ENCODE measurements at places on chromosomes 11 and 22.

GRCh38 chr11:69834811-69835800 lies 15.9 kb upstream of the FGF3 start:
- DNase-seq, result no peak

GRCh38 chr11:96075532-96075959 lies 151.6 kb upstream of the MTMR2 start:
- peak; percentile 99 for DNase-seq

- no peak for DNase-seq
Observed at GRCh38 chr11:88292171-88292843, 45.2 kb downstream of the CTSC start.

- peak; percentile 12 for DNase-seq
Observed at GRCh38 chr11:128226106-128226716, 361.1 kb downstream of the ETS1 start.

GRCh38 chr11:93073026-93073425 lies 103.6 kb downstream of the MTNR1B start:
- no peak for DNase-seq

GRCh38 chr11:11070976-11071375 lies 213.1 kb upstream of the ZBED5 start:
- DNase-seq, result no peak

- DNase-seq, result no peak
Observed at GRCh38 chr11:1255151-1255550, 32.3 kb downstream of the MUC5B start.

DNA sequence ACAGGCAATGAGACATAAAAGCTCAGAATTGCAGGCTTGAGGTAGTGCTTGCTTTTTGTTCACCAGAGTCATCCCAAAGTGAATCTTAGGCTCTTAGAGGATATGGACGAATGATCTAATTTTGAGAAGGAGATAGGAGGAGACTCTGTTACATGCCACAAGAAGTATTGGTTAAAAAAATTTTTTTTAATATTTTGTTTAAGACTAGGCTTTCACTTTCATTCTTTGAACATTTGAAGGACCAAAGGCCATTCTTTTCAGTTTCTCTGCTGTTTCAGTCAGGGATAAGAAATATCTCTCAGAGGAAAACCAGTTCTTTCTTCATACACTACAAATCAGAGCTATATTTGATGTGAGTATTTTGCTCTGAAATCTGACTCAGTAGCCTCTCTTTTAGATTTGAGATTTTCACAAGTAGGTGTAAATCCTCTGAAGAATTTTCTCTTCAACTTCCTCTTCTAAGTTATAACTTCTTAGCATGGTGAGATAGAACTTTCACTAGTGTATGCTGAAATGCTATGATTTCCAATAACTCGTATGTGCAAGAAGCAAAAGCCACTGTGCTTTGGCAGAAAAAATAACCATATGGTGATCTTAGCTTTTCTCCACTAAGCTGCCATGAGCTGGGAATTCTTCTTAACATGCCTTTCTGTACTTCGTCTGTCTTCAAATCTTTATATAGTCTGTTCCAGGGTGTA lies 24.1 kb upstream of the FAM181B start:
- DNase-seq, result no peak

DNA sequence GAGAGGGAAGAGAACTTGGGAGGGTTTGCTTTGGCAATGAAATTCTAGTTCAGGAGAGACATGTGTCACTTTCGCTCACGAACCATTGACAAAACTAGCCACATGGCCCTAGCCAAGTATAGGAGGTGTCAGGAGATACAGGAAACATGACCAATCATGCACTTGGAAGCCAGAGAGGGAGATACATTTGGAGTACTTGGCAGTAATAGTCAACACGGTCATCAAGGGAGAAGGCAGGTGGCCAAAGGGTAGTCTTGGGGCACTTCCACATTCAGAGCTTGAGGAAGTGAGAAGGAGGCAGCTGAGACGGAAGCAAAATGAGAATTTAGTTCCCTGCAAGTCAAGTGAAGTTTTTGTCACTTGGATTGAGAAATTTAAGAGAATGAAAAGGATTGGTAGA lies 26.4 kb upstream of the KIRREL3 start:
- DNase-seq, result no peak

GRCh38 chr11:824942-825341 lies 2.8 kb upstream of the CRACR2B start:
- DNase-seq, result no peak

GRCh38 chr22:22431271-22432220 lies 77.0 kb downstream of the ZNF280B start:
- DNase-seq, result peak; percentile 89

DNA sequence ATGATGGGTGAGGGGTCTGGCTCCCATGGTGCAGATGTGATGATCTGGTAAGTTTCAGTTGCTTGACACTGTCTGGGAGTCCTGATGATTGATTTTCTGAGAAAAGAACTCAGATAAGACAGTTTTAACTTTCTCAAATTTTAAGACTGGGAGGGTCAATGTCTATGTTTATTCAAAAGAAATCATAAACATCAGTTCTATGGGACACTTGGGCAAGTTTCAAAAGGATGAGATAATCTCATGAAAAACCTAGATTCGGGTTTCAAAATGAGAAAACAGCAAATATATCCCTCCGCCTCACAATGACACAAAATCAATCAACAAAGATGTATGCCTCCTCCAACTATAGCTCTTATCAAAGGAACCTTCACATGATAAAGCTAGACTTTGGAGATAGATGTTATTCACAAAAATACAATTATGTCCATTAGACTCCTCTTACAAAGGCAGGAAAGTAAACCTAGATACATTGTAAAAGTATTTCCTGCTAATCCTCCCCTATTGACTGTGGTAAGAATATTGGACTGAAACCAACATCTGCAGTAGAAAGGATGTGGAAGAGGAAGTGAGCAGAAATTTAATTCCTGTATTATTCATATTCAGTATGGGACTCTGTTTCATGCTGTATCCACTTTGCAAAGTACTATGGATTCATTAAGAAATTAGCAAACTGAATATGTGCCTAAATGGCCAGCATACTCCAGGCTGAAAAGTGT lies 21.6 kb downstream of the SVIP start:
- no peak for DNase-seq

GRCh38 chr11:43172477-43172876 lies 139.3 kb upstream of the API5 start:
- no peak for DNase-seq

GRCh38 chr11:10044618-10045017 lies 249.4 kb downstream of the SBF2 start:
- peak; percentile 34 for DNase-seq

DNA sequence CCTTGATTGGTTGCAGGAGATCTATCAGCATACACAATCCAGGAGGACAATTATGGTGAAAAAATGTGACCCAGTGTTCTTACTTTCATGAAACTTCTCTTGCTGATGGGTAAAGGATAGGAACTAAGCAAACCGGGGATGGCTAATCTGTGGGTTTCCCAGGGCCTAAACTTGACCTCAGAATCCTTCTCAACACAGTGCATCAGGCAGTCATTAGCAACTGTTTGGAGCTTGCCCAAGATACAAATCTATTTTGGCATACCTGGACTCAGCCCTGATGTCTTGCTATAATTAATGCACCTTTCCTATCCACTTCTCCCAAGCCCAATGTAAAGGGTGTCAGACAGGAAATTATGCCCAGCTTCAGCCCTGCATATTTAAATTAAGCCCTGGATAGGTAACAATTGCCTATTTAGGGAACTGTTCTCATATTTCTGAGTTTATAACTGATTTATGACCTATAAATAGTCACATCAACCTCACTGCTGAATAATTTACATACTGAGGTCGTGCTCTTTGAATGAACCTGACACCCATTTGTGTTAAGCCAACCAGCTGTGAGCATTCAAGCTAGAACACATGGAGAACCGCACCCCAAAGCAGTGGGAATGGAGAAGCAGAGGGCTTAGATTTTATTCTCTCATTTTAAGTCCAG lies 9.2 kb upstream of the PHF21A start:
- DNase-seq, result no peak

DNA sequence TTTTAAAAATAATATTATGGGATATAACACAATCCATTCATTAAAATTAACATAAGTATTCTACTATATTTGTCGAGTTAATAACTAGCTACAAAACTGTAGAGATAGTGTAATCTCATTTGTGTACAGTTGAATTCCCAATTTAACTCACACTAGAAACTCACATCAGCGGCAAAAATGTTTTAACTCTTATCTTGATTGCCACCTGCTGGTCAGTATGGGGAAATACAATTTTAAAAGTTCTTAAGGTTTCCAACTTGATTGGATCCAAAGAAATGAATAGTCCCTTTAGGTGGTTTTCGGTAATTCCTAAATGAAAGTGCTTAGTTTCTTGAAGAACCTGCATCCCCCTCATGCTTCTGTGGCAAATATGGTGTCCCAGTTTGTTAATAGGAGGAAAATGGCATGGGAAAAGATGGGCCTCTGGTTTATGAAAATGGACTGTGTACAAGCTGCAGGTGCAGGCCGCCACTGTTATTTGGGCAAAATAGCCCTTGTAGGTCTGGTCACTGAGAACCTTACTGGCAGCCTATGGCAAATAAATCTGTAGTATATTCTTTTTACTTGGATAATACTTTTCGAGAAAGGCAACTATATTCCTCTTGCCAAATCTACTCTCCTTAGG lies 33.7 kb upstream of the SLC17A6 start:
- DNase-seq, result peak; percentile 25

DNA sequence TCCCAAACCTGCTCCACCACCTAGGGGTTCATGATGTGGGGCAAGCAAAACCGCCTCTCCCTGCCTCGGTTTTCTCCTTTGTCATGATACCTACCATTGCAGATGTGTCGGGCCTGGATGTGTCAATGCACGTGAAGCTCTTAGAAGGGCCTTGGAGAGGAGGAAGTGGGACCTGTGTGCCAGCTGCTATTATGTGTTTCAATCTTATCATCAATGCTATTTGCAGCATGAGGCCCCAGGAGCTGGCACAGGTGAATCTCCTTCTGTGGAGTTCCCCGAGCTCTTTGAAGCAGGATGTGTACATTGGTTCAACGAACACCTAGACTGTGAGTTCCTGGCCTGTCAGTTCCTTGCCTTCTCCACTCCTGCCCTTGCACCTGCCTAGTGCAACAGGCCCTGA lies 331.6 kb downstream of the CTTN start:
- DNase-seq, result no peak

DNA sequence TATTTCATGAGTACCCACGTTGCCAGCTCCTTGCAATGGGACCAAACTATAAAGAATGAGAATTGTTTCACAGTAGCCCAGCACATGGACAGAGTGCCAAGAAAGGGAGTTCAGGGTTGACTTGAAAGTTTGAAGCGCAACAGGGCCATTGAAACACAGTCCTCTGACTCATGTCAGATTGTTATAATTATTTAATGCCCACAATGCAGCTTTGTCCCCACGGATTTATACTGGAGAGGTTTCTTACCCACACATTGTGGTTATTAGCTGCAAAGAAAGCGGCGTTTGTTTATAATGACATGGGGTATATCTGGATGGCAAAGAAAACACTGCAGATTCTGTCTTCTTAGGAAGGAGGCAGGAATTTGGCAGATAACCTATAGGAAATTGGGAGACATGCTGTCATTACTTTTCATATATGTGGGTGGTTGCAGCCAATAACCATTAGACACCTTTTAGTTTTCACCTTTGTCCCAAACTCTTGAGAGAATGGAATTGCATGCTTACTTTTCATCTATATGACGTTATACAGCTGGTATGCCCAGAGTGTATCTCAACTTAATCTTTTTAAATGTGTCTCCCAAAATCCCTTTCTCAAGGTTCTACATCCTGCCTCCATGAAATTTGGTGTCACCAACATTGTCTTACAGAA lies 143.6 kb downstream of the TEAD1 start:
- no peak for DNase-seq

GRCh38 chr11:62129590-62130282 lies 5.9 kb downstream of the INCENP start:
- no peak for DNase-seq

DNA sequence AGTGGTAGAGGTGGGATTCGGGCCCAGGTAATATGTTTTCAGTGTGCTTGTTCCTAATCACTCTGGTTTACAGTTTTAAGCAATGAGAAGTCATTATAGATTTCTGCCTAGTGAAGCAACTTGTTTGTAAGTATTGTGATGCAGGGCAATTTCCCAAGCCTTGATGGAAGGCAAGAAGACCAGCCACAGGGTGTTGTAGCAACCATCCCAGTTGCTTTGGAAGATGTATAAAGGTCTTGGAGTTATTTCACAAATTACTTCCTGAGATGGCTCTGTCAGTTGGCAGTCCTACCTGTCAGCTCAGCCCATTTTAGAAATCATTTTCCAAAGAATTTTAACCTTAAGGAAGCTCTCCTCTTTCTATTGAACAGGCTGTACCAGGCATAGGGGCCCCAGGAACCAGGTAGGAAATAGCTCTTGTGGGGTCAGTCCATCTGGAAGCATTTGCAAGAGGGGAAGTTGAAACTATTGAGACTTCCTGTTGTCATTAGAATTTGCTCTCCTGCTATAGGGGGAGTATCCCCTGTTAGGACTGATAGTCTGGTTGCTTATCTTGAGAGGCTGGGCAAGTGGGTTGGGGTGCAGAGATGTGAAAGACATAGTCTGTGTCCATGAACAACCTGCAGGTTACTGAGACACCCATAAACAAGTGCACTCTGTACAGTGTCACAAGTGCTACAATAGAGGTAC lies 47.9 kb downstream of the STIM1 start:
- no peak for DNase-seq

DNA sequence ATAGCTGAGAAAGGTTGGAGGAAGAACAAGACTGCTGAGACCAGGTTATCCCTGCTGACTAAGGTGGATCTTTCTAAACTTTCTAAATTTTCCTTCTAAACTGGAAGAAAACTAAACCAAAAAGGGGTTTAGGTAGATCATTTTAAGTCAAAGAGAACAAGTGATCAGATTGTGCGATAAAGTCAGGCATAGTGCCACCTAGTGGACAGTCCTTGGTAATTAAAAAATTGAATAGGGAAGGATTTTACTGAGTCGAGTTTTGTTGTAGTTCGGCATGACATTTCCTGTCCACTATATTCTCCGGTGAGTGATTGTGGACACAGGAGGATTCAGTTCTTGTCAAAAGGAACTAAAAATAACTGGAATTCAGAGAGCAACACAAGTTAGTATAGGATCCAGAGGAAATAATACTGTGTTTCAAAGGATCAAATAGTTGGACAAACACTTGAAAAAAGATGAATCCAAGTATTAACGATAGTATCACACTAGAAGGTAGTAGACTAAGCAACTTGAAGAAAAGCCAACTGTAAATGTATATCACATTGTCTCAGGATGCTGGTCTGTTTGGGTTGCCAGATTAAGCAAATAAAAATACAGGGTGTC lies 1236.4 kb downstream of the FAM181B start:
- peak; percentile 56 for DNase-seq

- no peak for DNase-seq
Observed at GRCh38 chr22:20721409-20722218, 52.3 kb upstream of the SERPIND1 start.

GRCh38 chr11:16155448-16155847 lies 200.9 kb downstream of the SOX6 start:
- DNase-seq, result no peak

DNA sequence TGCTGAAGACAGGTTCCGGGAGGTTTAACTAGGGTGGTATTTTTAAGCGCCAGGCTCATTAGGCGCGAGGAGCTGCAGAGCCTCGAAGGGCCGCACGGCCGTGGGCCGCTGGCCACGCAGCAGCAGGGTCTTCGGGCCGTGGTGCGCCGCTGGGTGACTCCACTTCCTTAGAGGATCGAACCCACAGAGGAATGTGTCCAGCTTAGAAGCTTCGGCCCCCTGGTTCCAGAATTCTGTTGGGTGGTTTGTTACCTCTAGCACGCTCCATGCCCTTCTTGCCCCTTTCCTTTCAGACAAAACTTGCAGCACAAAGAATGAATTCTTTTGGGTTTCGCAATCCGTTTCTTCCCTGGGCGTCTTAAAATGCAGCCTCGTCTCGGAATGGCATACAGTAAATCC lies 773 bp upstream of the PATL1 start:
- DNase-seq, result no peak

- DNase-seq, result no peak
Observed at GRCh38 chr11:96103721-96104120, 179.8 kb upstream of the MTMR2 start.
